HT1080 (cell line): ENCODE measurements at places on chromosomes 5 and 9.

- no peak for DNase-seq
Observed at GRCh38 chr9:92992549-92992948, 45.2 kb downstream of the FGD3 start.

DNA sequence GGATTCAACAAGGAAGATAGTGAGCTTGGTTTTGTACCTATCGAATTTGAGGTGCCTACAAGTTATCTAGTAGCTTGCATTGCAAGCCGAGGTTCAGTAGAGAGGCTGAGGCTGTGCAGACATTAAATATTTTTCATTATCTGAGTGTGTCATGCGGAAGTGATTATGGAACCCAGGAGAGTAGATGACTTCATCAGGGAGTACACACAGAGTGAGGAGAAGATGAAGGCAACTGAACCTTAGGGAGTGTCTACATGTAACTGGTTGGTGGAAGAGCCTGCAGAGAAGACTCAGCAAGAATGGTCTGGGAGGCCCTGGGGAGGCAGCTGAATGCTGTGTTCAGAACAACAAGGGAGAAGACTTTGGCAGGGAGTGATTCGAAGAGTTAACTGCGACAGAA, 393.9 kb downstream of the ARHGEF28 start:
- no peak for DNase-seq

GRCh38 chr9:127448112-127448805, 2.9 kb downstream of the RPL12 start:
- no peak for DNase-seq

GRCh38 chr5:33997331-33997983, 10.4 kb downstream of the AMACR start:
- DNase-seq: peak; percentile 83

DNA sequence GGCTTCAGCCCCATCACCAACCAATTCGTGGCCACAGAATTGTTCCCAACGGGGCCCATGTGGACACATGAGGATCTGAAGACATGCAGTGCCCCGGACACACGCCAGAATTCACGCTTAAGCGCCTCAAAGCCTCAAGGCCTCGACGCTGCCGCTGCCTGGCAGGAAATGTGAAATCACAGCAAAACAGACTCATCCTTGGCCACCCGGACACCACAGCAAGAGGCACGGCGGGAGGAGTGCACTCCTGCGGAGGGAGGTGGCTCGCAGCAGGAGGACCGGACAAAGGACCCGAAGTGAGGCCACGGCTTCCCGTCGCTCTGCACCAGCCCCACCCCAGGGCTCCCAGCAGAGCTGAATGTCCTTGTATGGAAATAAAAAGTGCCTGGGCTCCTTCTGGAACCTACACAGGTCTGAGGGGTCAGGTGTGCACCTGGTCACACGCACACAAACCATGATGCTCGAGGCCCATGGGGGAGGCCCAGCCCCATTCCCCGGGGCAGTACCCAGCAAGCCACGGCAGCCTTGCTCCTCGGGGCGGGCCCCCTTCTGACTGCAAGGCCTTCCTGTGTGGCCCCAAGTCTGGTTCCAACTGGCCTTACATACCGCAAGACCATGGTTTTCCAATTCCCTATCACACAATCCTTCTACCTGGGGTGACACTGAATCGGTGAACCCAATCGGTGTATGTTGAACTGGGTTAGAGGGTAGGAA, 10.0 kb downstream of the SEC16A start:
- no peak for DNase-seq

DNA sequence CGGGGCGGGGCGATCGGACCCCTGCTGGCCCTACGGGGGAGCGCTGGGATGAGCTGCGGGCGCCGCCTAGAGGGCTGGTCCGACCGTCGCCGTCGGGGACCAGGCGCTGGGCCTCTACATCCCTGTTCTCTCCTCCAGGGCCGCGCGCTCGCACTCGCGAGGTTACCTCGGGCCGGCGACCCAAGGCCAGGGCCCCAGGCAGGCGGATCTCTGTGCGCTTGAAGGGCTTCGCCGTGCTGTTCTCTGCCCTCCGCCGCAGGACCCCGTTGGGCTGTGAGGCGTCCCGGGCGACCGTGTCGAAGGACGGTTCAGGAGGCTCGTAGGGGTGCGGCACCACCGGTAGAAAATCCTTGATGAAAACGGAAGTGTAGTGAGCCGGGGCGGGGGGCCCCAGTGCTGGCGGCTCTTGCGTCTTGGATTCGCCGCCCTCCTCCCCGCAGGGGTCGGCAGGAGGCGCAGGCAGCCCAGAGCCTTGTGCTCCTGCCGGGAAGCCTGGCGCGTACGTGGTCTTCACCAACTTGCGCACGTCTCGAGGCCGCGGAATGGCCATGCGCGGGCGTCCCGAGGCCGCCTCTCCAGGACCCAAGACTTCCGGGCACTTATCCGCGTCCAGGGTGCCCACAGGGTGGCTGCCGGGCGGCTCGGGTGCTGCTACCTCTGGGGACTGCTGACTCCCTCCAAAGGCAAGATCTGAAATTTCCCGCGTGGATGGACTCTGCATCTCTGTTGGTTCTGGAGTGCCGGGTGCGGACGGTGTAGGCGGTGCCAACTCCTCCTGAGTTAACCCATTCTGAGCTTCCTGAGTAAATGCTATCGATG, 2.0 kb downstream of the PROB1 start:
- DNase-seq: no peak

DNA sequence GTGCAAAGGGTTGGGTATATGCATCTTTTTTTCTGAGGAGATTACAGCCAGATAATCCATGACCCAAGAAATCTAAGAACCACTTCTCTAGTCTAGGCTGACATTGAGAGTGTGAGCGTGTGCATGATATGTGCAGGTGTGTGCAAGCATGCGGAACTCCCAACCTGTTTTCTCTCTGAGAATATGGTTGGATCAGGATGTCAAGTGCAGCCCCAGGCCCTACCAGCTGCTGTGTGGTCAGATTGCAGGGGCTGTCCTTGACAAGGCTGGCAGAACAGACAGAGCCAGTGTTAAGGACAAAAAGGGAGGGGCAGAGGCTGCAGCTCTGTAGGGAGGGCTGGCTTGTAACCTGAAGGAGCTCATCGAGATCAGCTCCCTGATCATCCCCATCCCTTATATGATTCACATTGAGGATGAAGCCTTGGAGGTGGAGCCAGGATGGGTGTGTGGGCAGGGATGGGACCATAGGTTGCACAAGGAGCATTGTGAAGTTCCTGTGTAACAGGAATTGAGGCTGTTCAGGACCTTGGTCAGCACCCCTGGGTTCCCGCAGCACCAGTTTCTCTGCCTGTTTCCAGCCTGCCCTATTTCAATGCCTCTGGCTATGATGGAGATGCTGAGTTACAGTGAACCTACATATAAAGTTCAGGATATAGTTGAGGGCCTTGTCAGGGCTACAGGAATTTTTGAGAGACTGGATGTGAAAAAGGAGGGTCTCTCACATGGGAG, 52.6 kb upstream of the ARAP3 start:
- peak; percentile 23 for DNase-seq

GRCh38 chr9:1748407-1748806, 266.7 kb upstream of the SMARCA2 start:
- no peak for DNase-seq

- no peak for DNase-seq
Observed at GRCh38 chr5:76230711-76231285, 147.6 kb downstream of the SV2C start.

GRCh38 chr5:177462021-177462670, 11.3 kb downstream of the DBN1 start:
- no peak for DNase-seq

GRCh38 chr9:15846611-15847010, 293.8 kb downstream of the CCDC171 start:
- no peak for DNase-seq

- DNase-seq: peak; percentile 46
Observed at GRCh38 chr5:52856564-52856963, 68.8 kb downstream of the ITGA1 start.

GRCh38 chr5:3020426-3020825, 268.9 kb upstream of the IRX2 start:
- DNase-seq: no peak

DNA sequence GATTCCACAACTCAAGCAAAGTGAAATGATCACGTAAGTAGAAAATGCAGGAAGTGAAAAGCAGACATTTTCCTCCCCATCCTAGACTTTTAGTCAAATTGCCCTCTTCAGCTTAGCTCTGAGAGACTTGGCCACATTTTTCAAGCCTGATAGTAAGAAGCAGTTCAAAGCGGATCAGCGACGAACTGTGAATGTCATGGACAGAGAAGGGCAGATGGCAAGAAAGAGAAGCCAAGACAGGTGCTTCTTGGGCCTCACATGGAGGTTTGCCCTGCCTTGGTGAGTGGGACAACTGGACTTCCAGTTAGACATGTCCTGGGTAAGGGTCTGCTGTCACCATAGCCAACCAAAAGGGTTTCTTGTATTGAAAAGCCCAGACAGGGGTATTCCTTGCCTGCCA, 291.5 kb downstream of the MED10 start:
- DNase-seq: no peak

- DNase-seq: no peak
Observed at GRCh38 chr5:149147676-149148075, 6.4 kb downstream of the ABLIM3 start.

DNA sequence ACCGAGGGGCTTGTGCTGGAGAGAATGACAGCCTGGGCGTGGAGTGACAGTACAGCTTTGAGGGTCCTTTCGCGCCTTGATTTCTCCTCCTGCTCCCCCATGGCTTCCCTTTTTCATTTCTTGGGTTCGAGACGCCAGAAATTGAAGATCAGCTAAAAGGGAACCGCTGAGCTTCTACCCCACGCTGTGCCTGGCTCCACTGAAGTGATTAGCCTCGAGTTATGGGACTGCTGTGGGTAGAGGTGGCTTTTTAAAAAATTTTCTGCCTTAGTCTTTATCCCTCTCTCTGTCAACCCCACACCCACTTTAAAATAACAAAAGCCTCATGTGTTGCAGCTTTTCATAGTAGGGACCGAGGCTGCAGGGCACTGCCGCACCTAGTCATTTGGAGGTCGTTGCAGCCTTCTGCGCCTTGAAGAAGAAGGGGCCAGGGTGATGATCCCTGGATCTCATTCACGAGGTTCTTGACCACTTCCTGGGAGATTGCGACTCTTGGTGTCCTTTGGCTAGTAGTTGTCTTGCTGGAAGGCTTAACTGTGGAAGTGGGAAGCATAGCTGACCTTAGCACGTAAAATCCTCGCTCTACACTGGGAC, 603 bp downstream of the PPIP5K2 start:
- DNase-seq: peak; percentile 10

- DNase-seq: no peak
Observed at GRCh38 chr5:149399775-149400174, 20.7 kb upstream of the IL17B start.

DNA sequence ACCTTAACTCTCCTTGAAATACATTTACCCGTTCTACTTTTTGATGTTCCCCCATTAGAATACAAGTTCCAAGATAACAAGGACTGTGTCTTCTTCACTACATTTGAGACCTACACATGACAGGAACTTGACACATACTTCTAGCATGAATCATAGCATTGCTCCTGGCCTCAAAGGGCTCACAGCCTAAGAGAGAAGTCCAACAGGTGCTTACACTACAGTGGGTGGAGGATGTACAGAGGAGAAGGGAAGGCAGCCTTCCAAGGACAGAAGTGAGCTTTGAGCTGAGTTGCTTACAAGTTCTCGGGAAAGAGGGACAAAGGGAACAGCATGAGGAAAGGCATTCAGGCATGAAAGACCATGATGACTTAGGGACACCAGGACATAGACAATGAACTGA, 56.9 kb upstream of the MSX2 start:
- no peak for DNase-seq

- DNase-seq: peak; percentile 69
Observed at GRCh38 chr5:81247441-81247972, 14.4 kb downstream of the CKMT2 start.

DNA sequence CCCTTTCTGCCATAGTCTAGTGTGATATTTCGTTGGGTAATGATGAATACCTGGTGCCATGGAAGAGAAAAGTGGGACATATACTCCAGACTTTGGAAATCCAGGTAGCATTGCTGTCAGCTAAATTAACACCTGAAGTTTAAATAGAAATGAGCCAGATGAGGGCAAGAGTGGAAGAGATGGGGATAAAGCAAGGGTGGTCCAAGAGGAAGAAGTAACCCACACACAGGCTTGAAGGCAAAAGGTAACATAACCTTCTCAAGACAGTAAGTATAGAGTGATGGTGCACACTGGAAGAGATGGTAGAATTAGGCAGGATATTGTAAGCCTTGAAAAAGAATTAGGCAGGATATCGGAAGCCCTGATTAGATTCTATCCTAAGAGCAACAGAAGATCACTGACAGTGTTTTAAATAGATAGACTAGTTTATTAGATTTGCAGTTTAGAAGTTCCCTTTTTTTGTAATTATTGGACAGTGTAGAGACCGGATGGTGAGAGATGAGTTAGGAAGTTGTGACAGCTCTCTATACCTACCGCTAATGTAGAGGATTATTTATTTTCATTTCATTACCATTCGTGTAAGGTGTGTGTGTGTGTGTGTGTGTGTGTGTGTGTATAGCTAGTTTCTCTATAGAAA, 16.8 kb downstream of the ANXA1 start:
- DNase-seq: no peak

DNA sequence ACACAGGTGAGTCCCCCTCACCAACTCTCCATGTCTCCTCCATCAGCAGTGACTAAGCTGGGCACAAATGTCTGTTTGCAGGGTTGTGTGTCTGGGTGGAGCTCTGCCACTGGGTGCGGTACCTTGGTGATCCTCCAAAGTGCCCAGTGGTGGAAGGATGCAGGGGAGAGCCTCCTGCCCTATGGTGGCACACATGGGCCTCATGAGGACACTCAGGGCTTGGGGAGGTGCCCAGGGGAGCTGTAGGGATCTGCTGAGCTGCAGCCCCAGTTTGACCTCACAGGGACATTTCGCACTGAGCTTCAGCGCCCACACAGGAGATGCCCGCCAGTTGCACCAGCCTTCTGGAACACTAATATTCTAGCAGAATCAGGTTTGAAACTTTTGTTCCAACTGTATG, 29.5 kb downstream of the S1PR3 start:
- no peak for DNase-seq

DNA sequence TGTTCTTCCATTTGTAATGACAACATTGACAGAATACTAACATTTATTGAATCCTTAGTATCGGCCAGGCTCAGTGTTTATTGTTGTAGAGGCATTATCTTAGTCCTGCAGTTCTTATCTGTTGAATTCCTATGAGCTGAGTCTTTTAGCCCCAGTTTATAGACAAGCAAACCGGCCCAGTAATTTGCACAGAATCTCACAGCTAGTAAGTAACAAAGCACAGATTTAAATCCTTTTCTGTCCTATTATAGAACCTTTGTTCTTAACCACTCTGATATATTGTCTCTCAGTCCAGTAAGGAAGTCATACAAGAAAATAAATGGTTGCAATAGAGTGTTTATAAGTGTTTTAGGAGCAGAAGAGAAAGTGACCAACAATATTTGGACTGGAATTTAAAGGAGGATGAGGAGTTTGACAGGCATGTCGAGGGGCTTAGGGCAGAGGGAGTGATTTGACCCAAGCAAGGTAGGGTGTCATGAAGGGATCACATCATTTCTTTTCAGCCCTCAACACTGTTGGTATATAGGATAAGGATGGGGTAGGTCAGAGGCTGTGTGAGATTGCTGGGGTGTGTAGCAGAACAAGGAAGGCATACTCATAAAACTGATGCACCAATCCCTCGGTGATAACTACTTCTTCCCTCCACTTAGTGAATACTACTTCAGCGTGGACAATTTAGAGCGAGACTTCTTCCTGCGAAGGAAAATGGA, 39.5 kb downstream of the LARP1 start:
- no peak for DNase-seq
